ENCODE measurements at places on chromosomes 5 and 9. TPM values are rescaled to one million over a fixed set of nuclear protein-coding genes. Genes with fewer than 3 reads are reported as not detected.

Gene KIF20A
- total RNA-seq, result not detected

Gene ANKRD34B
- total RNA-seq, result not detected

Gene IFNA2
- total RNA-seq, result not detected

Gene PNPLA7
- total RNA-seq, result 15.5 TPM

Gene ZCCHC9
- total RNA-seq, result 26.1 TPM

DNA sequence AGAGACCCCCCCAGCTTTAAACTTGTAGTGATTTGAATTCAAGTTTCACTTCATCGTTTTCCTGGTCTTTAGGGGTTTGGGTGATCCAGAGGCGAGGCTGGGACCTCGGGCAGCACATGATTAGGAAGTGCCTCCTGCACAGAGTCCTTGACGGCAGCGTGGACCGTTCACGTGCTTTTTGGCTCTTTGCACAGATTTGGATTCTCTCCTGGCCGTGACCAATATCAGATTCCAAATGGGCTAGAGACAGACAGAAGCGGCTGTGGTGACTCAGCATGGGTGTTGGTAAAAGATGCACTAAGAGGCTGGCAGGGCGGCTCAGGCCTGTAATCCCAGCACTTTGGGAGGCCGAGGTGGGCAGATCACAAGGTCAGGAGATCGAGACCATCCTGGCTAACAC lies 117.2 kb upstream of the CACNA1B start:
- H3K4me3 ChIP-seq, result no peak overlapping the region
- DNase-seq, result no peak
- H3K4me1 ChIP-seq, result peaks cover 49% of the 10 kb centered on the region
- no peak overlapping the region for H3K27ac ChIP-seq
- peaks cover 23% of the 10 kb centered on the region for H3K36me3 ChIP-seq
- no peaks in the 10 kb centered on the region for H3K27me3 ChIP-seq

- H3K36me3 ChIP-seq, result peaks cover 9% of the 10 kb centered on the region
- H3K4me3 ChIP-seq, result no peak overlapping the region
- DNase-seq, result no peak
- no peak overlapping the region for H3K27ac ChIP-seq
- no peaks in the 10 kb centered on the region for H3K27me3 ChIP-seq
Measured at GRCh38 chr5:257148-257547, 14.3 kb upstream of the PDCD6 start.

- no peaks in the 10 kb centered on the region for H3K4me1 ChIP-seq
- DNase-seq, result no peak
- no peak overlapping the region for H3K27ac ChIP-seq
- H3K36me3 ChIP-seq, result no peaks in the 10 kb centered on the region
Measured at GRCh38 chr9:99660191-99660636, 161.5 kb upstream of the NR4A3 start.

DNA sequence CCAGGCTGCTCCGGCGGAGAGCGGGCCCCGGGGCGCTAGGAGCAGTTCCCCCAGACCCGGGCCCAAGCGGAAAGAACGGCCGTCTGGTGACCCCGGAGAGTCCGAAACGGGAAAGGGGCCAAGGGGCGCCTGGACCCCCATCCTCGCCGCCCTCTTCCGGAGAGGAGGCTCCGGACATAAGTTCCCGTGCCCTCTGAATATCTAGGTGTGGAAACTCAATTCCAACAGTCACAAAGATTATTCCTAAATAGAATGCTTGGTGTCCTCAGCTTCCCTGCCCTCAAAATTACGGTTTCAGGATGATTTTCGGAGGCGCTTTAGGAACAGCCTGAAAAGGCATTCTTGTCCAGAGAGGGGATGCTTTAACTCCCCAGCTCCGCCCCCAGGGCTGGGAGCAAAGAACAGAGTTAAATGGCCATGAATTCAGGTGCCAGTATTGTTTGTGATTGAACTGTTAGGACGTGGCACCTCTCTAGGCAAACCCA lies 681 bp upstream of the LHFPL2 start:
- no peak for DNase-seq
- H3K4me1 ChIP-seq, result peaks cover 15% of the 10 kb centered on the region
- peaks cover 28% of the 10 kb centered on the region for H3K27me3 ChIP-seq
- H3K4me3 ChIP-seq, result no peak overlapping the region

GRCh38 chr5:83009408-83009807 lies 67.8 kb downstream of the TMEM167A start:
- H3K4me1 ChIP-seq, result no peaks in the 10 kb centered on the region
- no peaks in the 10 kb centered on the region for H3K36me3 ChIP-seq
- no peak overlapping the region for H3K27ac ChIP-seq
- H3K27me3 ChIP-seq, result no peaks in the 10 kb centered on the region
- no peak overlapping the region for H3K4me3 ChIP-seq
- DNase-seq, result no peak

DNA sequence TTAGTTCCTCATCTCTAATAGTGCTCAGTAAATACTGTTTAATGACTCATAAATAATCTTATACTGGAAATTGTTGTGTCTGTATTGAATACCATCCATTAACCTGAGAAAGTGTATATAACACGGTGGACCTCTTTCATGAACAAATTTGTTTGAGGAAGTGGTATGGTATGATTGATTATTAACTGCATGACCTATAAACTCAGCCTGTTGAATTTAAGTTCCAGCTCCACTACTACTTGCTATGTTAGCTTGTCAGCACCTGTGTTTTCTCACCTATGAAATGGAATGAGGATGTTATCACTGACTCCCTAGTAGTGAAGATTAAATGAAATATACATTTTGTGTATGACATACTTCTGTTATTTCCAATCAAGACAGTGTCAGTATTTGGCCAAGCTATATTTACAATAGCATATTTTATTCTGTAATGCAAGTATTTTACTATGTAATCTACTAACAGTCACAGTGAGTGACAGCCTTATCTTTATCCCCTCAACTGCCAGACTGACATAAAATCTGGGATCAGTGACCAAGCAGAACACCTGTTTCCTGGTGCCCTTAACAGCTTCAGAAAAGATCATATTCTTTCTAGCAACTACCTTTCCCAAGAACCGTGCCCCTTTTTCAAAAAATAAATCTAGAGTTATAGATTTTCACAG lies 77.3 kb upstream of the ITGA1 start:
- no peaks in the 10 kb centered on the region for H3K36me3 ChIP-seq
- H3K27me3 ChIP-seq, result no peaks in the 10 kb centered on the region
- no peak for DNase-seq
- no peak overlapping the region for H3K4me3 ChIP-seq
- H3K4me1 ChIP-seq, result peaks cover 45% of the 10 kb centered on the region

DNA sequence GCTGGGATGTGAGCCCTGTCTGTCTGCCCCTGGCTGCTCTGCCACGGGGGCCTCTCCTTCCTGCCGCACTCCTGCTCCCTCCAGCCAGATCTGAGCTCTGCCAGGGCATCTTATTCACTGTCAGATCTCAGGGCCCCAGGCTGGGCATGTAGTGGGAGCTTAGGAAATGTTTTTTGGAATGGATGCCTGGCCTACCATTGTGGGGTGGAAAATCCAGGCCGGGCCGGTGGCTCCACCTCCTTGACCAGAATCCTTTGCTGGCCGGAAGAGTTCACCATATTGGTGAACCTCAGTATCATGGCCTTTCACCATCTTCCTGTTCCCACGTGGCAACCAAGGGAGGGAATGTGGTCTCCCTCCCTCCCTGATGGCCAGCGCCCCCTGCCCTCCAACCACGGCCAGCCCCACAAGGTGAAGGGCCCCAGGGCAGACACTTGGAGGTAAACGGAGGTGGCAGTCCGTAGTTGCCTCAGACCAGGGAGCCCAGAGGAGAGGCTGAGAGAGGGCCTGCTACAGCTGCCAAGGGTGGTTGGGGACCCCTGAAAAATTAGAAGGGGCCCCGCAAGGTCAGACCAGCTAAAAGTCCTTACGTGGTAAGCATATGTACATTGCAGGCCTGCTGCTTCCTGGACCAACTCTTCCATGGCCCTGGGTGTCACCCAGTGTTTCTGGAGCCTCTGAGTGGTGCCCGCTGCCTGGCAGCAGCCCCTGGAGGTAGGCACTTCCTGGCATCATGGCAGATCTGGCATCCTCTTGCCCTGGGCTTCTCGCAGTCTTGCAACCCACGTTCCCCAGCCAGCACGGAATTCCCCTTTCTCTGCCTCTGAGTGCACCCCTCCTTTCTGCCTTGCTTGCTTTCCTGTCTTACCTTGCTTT lies 153.3 kb downstream of the RGS3 start:
- no peak overlapping the region for H3K27ac ChIP-seq
- no peaks in the 10 kb centered on the region for H3K4me1 ChIP-seq

DNA sequence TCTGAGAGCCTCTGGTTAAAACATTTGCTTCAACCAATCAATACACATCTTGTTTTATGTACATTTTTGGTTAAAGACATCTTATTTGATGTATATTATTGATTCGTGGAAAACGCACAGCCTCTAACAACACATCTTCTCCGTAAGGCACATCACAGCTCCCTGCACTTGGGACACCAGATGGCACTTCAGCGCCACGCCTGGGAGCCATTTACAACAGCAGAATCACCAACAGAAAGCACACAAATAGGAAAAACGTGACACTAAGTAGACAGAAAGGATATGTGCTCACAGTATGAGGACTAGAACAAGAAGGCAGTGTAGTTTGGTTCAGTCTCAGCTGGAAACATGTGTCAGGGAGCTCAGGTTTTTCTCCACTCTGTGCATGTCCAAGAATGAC lies 199.7 kb downstream of the ROR2 start:
- H3K36me3 ChIP-seq, result no peaks in the 10 kb centered on the region
- H3K4me1 ChIP-seq, result no peaks in the 10 kb centered on the region
- DNase-seq, result no peak
- H3K27me3 ChIP-seq, result no peaks in the 10 kb centered on the region
- no peak overlapping the region for H3K27ac ChIP-seq
- H3K4me3 ChIP-seq, result no peak overlapping the region

GRCh38 chr5:131682826-131683225 lies 47.8 kb upstream of the RAPGEF6 start:
- DNase-seq, result no peak
- no peak overlapping the region for H3K27ac ChIP-seq
- H3K4me3 ChIP-seq, result no peak overlapping the region
- H3K27me3 ChIP-seq, result no peaks in the 10 kb centered on the region
- peaks cover 3% of the 10 kb centered on the region for H3K36me3 ChIP-seq

GRCh38 chr5:113205323-113205722 lies 228.7 kb downstream of the DCP2 start:
- no peaks in the 10 kb centered on the region for H3K27me3 ChIP-seq
- H3K36me3 ChIP-seq, result no peaks in the 10 kb centered on the region
- H3K4me1 ChIP-seq, result no peaks in the 10 kb centered on the region
- H3K4me3 ChIP-seq, result no peak overlapping the region

- no peak overlapping the region for H3K4me3 ChIP-seq
- no peaks in the 10 kb centered on the region for H3K36me3 ChIP-seq
- no peaks in the 10 kb centered on the region for H3K27me3 ChIP-seq
- no peak overlapping the region for H3K27ac ChIP-seq
- H3K4me1 ChIP-seq, result no peaks in the 10 kb centered on the region
Measured at GRCh38 chr9:89037891-89038290, 46.6 kb downstream of the S1PR3 start.

- no peaks in the 10 kb centered on the region for H3K36me3 ChIP-seq
- peak; percentile 37 for DNase-seq
- no peaks in the 10 kb centered on the region for H3K27me3 ChIP-seq
- peak overlapping the region; percentile 84 for H3K4me3 ChIP-seq
- H3K27ac ChIP-seq, result peak overlapping the region; percentile 77
Measured at GRCh38 chr9:91362051-91362611, 413 bp upstream of the AUH start.

DNA sequence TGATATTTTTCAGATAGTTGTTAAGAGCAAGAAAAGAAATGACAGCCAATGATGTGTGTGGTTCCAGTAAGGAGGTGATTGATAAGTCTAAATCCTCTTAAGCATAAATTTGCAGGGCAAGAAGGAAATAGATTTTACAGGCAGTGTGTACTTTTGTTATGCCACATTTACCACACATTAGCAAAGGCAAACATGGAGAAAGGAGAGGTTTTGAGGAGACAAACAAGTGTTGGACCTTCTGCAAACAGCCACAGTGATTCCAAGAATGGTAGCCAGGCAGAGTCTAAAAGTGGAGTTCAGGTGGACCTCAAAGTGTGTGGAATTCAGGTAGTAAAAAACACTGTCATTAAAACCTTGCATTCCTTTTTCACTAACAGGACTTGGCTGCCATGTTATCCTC lies 295.9 kb upstream of the ITGA1 start:
- H3K27ac ChIP-seq, result no peak overlapping the region
- H3K27me3 ChIP-seq, result no peaks in the 10 kb centered on the region
- DNase-seq, result no peak
- no peaks in the 10 kb centered on the region for H3K36me3 ChIP-seq
- H3K4me1 ChIP-seq, result no peaks in the 10 kb centered on the region
- H3K4me3 ChIP-seq, result no peak overlapping the region

DNA sequence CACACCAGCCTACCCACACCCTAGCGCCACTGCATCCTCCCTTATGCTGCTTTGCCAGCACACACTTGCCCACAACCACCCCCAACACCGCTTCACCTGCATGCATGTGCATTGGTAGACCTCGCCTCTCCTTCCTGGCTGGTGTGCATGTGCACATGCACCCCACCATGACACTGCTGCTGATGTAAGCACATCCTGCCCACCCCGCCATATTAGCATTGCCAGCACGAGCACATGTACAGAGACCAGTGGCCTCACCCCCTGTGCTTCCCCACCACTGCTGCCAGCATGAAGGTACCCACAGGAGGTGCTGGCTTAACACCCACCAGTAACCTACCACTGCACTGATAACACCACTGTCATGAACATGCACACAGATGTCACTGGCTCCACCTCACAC lies 218.2 kb downstream of the SLCO4C1 start:
- H3K4me1 ChIP-seq, result no peaks in the 10 kb centered on the region
- no peak overlapping the region for H3K27ac ChIP-seq
- DNase-seq, result no peak
- no peak overlapping the region for H3K4me3 ChIP-seq

DNA sequence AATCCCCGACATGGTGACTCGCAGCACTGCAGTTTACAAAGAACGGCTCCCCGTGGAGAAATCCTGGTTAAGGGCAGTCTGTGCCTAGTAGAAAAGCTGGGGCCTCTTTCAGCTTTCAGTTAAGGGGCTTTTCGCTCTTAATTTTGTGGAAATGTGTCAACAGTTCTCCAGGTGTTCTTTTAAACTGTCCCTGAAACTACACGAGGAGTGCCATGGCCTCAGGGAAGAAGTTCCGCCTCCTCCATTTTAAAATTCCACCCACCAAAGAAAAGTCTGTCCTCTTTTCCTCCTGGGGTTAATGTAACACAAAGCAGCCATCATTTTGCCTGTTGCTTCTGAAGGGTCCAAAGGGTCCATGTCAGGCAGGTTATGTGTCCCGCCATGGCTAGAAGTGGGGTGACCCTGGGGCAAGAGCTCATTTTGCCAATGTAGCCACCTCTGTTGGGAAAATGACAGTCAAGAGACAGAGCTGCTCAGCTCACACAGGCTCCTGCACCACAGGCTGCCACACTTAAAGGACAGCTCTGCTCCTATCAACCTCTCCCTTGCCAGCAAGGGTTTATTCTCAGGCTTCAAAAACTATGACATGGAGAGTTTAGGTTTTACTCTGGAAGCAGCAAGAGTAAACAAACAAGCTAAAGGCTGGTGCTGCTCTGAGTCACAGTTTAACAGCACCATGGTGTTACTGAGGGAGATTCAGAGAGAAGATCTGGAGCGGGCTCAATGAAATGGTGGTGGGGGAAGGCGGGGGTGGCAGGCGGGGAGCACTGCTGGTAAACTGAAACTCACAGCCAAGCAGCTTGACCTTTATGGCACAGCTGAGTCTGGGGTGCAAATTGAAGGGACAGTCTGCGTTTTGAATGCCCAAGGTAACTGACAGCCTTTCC lies 3.2 kb downstream of the WHRN start:
- H3K27me3 ChIP-seq, result no peaks in the 10 kb centered on the region
- no peak overlapping the region for H3K27ac ChIP-seq
- no peak for DNase-seq
- H3K4me1 ChIP-seq, result peaks cover 30% of the 10 kb centered on the region

Measured in CD4-positive, alpha-beta memory T cell (primary cell).